Activated T-cell treated with anti-CD3 and anti-CD28 coated beads, Interleukin-2, amount 50 U/mL, for 1 hour (primary cell): ENCODE measurements at places on chromosomes 11 and 22.

GRCh38 chr22:18070556-18071306, 7.1 kb upstream of the PEX26 start:
- DNase-seq: no peak

DNA sequence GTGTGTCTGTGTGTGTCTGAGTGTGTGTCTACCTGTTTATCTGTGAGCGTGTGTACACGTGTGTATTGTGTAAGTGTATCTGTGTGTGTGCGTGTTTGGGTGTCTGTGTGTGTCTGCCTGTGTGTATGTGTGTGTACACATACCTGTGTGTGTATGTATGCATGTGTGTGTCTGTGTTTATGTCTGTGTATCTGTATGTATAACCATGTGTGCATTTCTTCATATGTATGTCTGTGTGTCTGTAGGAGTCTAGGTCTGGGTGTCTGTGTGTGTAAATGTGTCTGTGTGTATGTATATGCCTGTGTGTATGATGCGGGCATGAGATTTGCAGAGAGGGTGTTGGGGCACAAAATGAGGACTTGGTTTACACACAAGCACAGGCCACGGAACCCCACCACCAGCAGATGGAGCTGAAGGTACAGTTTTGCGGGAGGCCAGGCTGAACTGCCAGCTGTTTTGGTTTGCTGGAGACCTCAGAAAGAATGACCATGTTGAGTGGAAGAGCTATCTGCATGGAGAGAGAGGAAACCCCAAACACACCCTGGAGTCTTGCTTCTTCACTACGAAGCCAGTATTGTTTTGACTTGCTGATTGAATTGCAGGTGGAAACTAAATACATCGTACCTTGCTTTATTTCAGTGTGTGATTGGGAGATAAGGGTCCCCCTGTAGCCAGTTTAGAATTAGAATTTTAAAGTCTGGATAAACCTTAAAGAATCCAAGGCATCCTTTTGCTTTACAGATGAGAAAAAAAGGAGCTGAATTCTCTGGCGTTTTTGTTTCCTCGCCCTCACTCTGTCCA, 497.2 kb downstream of the NTM start:
- no peak for DNase-seq

DNA sequence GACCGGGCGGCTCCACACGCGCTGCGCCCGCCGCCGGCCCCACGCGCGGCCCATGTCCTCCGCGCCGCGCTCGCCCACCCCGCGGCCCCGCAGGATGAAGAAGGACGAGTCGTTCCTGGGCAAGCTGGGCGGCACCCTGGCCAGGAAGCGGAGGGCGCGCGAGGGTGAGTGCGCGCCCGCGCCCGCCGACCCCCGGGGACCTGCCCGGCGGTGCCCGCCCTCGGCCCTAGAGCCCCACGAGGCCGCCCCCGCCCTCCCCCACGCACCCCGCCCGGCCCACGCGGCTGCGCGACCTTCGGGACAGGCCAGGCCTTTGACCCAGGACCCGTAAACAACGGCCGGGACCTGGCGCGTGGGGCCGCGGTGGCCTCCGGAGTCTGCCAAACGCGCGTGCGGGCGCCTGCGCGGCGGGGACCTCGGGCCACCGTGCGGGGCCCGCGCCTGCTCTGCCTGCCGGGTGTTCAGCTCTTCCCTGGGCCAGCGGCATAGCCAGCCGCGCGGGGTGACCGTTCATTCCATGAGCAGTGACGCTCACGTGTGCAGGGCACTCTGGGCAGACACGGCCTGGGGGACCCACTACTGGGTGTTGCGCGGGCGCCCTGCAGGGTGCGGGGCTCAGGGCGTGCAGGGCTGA, at the start of gene PARVB:
Gene PARVB, plus strand, starts transcription at position 15 of the 634 bp plus-strand sequence. Its CDS starts 38 bp downstream, at position 53.
- DNase-seq: peak; percentile 27

- DNase-seq: no peak
These were observed at the start of gene PGR for GRCh38 chr11:101129203-101129943. Gene PGR (minus strand): TSS chr11:101129813. CDS start chr11:101129070, 743 bp downstream.

GRCh38 chr11:106288822-106289387, 211.4 kb downstream of the AASDHPPT start:
- DNase-seq: no peak

DNA sequence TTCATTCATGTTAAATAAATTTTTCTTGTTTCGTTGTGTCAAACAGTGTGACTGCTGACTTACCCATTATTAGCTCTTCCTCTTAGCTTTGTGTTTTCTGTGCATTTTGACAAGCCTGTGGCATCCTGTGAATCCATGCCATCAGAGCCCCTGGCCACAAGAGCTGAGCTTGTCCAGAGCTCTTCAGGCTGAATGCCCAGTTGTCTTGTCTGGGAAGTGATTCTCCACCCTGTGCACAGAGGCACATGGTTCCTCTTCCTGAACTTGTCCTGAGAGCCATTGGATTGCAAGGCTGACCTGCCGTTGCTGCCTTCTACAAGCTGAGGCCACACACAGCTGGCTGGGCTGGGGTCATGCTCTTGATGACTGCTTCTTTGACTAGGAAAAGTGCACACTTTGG, 64.1 kb downstream of the PPP6R3 start:
- DNase-seq: no peak

DNA sequence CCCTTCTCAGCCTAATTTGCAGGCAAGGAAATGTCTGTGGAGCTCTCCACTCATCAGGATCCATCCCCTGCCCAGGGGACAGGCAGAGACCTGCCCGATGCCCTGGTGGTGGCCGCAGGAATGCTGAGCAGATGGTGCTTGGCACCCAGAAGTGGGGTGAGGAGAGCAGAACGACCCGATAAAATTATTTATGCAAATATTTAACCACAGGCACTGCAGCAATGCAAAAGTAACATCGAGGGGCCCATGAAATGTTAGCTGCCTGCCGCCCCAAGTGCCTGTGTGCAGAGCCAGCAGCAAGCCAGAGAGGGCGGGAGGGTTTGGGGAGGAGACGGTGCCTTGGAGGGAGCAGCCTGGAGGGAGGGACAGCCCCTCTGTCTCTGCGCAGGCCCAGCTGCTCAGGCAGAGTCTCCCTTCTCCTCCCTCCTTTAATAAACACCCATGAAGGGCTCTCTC, 205.5 kb downstream of the CTTN start:
- no peak for DNase-seq

DNA sequence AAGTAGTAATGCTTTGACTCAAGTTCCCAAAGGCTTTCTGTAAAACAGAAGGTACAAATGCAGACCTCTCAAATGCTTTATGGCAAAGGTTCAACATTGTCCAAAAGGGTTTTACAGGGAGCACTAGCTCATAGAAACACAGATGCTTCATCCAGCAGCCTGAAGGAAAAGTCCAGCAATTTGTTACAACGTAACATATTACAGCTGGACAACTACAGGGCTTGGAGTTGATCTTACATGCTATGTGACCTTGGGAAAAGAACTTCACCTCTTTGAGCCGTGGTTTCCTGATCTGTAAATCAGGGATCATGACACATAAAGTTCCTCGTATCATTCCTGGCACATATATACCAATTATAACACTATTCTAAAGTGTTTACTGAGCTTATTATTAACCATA, 84.9 kb downstream of the DDIAS start:
- no peak for DNase-seq
